ENCODE measurements at places on chromosomes 12 and 14.

DNA sequence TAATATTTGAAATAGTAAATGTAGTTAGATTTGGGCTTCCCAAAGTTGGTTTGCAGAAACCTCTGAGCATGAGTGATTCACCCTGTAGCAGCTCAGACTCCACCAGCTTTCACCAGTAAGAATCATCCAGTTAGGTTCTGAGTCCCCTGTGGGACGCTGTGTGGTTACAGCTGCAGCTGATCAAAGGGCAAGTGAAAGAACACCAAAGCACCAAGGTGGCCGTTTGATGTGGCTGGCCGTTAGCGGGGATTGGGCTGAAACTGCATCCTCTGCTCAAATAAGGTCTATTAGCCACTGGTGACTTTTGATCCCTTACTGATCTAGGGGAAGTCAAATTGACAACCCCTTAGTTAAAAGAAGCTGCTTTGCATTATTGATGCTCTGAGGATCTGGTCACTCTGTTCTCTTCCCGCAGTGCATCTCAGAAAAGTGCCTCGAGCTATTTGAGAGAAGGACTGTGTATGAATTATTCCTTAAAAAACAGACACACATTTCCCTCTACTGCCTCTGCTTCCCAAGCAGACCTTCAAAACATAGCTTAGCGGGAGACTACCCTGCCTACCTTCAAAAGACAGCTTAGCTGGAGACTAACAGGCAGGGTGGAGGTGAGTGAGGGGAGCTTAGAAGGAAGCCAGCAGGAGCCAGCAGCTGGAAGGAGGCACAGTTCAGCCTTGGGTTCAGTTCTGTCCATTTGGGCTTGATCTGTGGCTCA, 3.7 kb downstream of the ABHD12B start:
- peaks cover 21% of the 10 kb centered on the region for H3K4me1 ChIP-seq
- no peaks in the 10 kb centered on the region for H3K36me3 ChIP-seq
- H3K27ac ChIP-seq = no peak overlapping the region
- DNase-seq = peak; percentile 79

GRCh38 chr14:74400031-74400685, 25.9 kb downstream of the SYNDIG1L start:
- no peak for DNase-seq
- H3K36me3 ChIP-seq = no peaks in the 10 kb centered on the region
- H3K4me1 ChIP-seq = peaks cover 18% of the 10 kb centered on the region

GRCh38 chr14:86491743-86492142, 961.8 kb downstream of the FLRT2 start:
- no peaks in the 10 kb centered on the region for H3K4me1 ChIP-seq
- H3K4me3 ChIP-seq = no peak overlapping the region
- H3K27me3 ChIP-seq = no peaks in the 10 kb centered on the region
- no peak for DNase-seq

GRCh38 chr12:90099288-90099687, 390.6 kb upstream of the ATP2B1 start:
- DNase-seq = no peak
- no peaks in the 10 kb centered on the region for H3K36me3 ChIP-seq
- H3K27ac ChIP-seq = no peak overlapping the region
- no peak overlapping the region for H3K4me3 ChIP-seq

DNA sequence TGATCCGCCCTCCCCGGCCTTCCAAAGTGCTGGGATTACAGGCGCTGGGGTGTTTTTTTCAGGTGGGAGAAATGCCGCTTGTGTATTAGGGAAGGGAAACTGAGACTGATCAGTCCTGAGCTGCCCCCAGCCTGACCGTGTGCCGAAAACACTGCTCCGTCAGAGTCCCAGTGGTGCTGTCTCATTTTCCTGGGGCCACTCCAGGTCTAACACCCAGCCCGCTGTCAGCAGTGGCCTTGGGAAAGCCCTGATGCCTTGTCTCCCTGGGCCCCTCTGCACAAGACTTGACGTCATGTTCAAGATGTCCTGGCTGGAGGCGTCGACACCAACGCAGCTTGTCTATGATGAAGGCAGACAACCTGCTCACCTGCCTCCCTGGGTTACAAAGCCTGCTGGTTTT, 165.9 kb downstream of the RBM19 start:
- no peaks in the 10 kb centered on the region for H3K27me3 ChIP-seq
- H3K4me1 ChIP-seq = no peaks in the 10 kb centered on the region
- no peaks in the 10 kb centered on the region for H3K36me3 ChIP-seq
- no peak overlapping the region for H3K27ac ChIP-seq
- H3K4me3 ChIP-seq = no peak overlapping the region

- no peaks in the 10 kb centered on the region for H3K27me3 ChIP-seq
- H3K4me3 ChIP-seq = peak overlapping the region; percentile 100
- peak; percentile 88 for DNase-seq
- H3K4me1 ChIP-seq = peaks cover 20% of the 10 kb centered on the region
These were observed 32.3 kb downstream of the NINJ2 start for GRCh38 chr12:630656-631632.

- no peaks in the 10 kb centered on the region for H3K4me1 ChIP-seq
- H3K27me3 ChIP-seq = no peaks in the 10 kb centered on the region
- no peaks in the 10 kb centered on the region for H3K36me3 ChIP-seq
- no peak for DNase-seq
- H3K4me3 ChIP-seq = no peak overlapping the region
- no peak overlapping the region for H3K27ac ChIP-seq
These were observed 189.5 kb upstream of the HMGA2 start for GRCh38 chr12:65634626-65635331.

- H3K36me3 ChIP-seq = peaks cover 8% of the 10 kb centered on the region
- H3K4me1 ChIP-seq = peaks cover 43% of the 10 kb centered on the region
- no peak for DNase-seq
- no peaks in the 10 kb centered on the region for H3K27me3 ChIP-seq
- H3K27ac ChIP-seq = peak overlapping the region; percentile 98
These were observed 1.3 kb downstream of the FBXO33 start for GRCh38 chr14:39430762-39431415.

Data from T-helper 2 cell treated with Interferon-gamma antibody and Interleukin-4, amounts not matched to agents 5 μg/mL and 100 μg/mL, for 36 hours (primary cell).